HCT116 (cell line): ENCODE measurements at places on chromosomes 16 and 17. TPM values are rescaled to one million over a fixed set of nuclear protein-coding genes. Genes with fewer than 3 reads are reported as not detected.

The AOC2 gene
- 8.0 TPM for total RNA-seq

The PMP22 gene
- total RNA-seq, result 28.7 TPM

The PYDC1 gene
- total RNA-seq, result not detected

The WFDC1 gene
- total RNA-seq, result 0.42 TPM

The TM4SF5 gene
- total RNA-seq, result not detected

The HOXB5 gene
- 19.8 TPM for total RNA-seq

The CDK3 gene
- 7.1 TPM for total RNA-seq

DNA sequence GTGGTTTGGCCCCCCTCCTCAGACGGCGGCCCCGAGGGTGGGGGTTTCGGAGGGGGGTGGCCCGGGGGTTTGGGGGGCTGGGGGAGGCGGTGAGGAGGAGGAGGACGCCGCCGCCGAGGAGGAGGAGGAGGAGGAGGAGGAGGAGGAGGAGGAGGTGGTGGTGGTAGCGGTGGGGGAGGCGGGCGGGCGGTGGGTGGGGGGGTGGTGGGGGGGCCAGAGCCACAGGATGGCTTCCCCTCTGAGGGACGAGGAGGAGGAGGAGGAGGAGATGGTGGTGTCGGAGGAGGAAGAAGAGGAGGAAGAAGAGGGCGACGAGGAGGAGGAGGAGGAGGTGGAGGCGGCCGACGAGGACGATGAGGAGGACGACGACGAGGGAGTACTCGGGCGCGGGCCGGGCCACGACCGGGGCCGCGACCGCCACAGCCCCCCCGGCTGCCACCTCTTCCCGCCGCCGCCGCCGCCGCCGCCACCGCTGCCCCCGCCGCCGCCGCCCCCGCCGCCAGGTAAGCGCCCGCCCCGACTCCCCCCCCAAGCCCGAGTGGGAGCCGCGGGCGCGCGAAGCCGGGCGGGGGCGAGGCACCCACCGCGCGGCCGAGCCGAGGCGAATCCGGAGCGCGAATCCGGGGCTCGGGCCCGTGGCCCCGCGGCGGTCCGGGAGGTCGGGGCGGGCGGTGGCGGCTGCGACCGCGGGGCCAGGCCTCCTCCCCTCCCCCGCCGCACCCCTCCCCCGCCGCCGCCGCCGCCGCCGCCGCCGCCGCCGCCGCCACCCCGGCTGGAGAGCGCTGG, 3.8 kb upstream of the CHD3 start:
- H3K36me3 ChIP-seq, result peaks cover 2% of the 10 kb centered on the region; the same call in 1 of the 2 replicates
- peak overlapping the region; percentile 97; the same call in 1 of the 2 replicates for H3K27ac ChIP-seq
- no peak for DNase-seq
- peak overlapping the region; percentile 56 for H3K4me3 ChIP-seq

DNA sequence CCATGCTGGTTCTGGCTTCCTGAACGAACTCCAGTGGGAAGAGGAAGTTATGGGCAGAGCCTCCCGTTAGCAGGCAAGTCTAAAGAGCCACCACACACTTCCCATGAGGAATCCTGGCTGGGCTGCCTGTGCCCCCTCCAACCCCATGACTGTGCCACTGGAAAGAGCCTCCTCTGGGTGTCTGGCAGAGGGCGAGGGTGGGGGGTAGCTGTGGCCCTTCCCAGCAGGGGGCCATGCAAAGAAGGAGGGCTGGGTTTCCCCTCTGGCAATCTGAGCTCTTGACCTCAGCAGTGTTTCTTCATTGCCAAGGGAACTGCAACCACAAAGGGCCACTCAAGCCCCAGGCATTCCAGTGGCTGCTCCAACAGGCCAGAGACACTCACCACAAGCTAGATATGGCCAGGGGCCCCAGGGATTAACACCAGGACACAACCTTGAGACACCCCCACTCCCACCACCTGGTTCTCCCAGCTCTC, 1.7 kb upstream of the RRAD start:
- peak overlapping the region; percentile 22; the same call in 1 of the 2 replicates for H3K27ac ChIP-seq
- peaks cover 2% of the 10 kb centered on the region; the same call in 1 of the 2 replicates for H3K36me3 ChIP-seq
- DNase-seq, result no peak
- peaks cover 21% of the 10 kb centered on the region for H3K4me1 ChIP-seq

DNA sequence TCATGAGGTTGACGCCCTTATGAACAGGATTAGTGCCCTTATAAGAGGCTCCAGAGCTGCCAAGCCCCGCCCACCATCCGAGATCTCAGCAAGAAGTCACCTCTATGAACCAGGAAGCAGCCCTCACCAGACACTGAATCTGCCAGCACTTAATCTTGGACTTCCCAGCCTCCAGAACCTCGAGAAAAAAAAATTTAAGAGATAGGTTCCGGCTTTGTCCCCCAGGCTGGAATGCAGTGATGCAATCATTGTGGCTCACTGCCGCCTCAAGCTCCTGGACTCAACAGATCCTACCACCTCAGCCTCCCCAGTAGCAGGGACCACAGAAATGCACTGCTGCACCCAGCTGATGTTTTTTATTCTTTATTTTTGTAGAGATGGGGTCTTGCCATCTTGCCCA, 22.5 kb upstream of the ADCY9 start:
- no peak overlapping the region for H3K27ac ChIP-seq
- no peaks in the 10 kb centered on the region for H3K27me3 ChIP-seq
- H3K4me1 ChIP-seq, result peaks cover 27% of the 10 kb centered on the region
- no peaks in the 10 kb centered on the region for H3K36me3 ChIP-seq
- DNase-seq, result no peak

- peaks cover 26% of the 10 kb centered on the region for H3K4me1 ChIP-seq
- DNase-seq, result no peak
- H3K4me3 ChIP-seq, result no peak overlapping the region
- H3K27ac ChIP-seq, result no peak overlapping the region
These were observed 2.9 kb downstream of the CMC2 start for GRCh38 chr16:81003610-81004460.

DNA sequence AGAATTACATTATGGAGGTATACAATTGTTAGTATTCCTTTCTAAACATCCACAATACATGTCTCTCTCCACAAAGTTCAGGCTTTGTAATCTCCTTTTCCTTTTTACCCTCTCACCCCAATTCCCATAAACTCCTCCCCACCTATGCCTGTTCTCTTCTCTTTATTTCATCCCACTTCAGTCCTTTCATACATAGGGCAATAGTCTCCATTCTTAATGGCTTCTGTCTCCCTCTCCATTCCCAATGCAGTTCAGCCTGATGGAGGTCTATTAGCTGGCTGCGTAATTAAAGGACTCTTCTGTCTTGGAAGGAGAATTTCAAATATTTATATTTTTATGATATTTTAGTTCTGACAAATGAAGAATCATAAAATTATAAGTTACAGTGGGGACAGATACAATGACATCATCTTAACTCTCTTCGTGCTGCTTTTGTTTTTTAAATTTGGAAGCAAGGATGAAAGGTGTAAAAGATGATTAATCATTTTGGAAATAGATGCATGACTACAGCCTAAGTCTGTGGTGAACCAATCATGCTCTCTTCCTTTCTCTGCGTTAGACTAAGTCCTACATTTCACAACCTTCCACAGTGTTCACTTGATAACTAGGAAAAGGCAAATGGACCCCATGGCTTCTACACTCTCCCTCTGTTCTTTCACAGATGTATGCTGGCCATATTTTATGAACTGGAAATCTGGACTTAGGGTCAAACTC, 11.2 kb upstream of the FAM20A start:
- H3K27me3 ChIP-seq, result no peaks in the 10 kb centered on the region
- no peak for DNase-seq

GRCh38 chr17:13784434-13785095, 182.8 kb upstream of the HS3ST3A1 start:
- H3K4me3 ChIP-seq, result no peak overlapping the region
- H3K27ac ChIP-seq, result no peak overlapping the region
- DNase-seq, result no peak
- H3K36me3 ChIP-seq, result no peaks in the 10 kb centered on the region

GRCh38 chr17:75571885-75572215, 15.8 kb upstream of the MYO15B start:
- H3K36me3 ChIP-seq, result peaks cover 11% of the 10 kb centered on the region; the same call in 1 of the 2 replicates
- H3K4me1 ChIP-seq, result no peaks in the 10 kb centered on the region
- H3K27ac ChIP-seq, result no peak overlapping the region
- no peak overlapping the region for H3K4me3 ChIP-seq
- no peaks in the 10 kb centered on the region for H3K27me3 ChIP-seq
- DNase-seq, result no peak

- H3K4me3 ChIP-seq, result peak overlapping the region; percentile 71
- peaks cover 34% of the 10 kb centered on the region for H3K4me1 ChIP-seq
- H3K27me3 ChIP-seq, result no peaks in the 10 kb centered on the region
- H3K27ac ChIP-seq, result peak overlapping the region; percentile 92
These were observed 616 bp downstream of the SRSF2 start for GRCh38 chr17:76736349-76737081.

GRCh38 chr17:42667088-42667951, 8.2 kb downstream of the TUBG2 start:
- peaks cover 13% of the 10 kb centered on the region; the same call in 1 of the 2 replicates for H3K36me3 ChIP-seq
- 0 out of 2 replicates have a peak overlapping the region, but pooled peaks have one; percentile 18 for H3K4me3 ChIP-seq
- peak; percentile 87 for DNase-seq
- peaks cover 20% of the 10 kb centered on the region for H3K4me1 ChIP-seq
- no peaks in the 10 kb centered on the region for H3K27me3 ChIP-seq

DNA sequence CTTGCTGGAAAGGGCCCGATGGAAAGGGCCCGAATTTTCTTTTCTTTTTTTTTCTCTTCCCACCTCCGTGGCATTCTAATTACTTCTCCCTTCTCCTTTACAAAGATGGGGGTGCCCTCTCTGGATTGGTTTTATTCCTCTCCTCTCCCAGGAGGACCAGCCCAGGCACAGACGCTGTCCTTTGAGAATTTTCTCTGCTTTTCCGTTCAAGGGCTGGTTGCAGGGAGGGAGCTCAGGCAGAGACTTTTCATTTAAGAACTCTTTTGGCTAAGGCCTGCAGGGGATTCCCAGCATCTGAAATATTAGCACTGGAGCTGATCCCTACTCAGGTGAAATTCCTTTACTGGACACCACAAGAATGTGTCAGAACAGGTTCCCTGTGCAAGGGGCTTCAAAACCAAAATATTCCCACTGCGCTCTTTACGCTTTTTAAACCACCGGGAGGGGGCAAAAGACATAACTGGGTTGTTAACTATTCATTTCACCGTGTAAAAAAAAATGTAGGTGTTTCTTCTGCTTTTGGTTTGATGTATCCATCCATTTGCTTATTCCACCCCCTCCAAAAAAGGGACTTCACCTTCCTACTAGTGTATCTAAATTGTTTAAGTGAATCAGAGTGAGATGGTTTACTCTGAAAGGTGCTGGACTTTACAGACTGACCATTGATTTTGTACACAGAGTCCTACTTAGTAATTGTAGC, 1.4 kb downstream of the NFAT5 start:
- no peak for DNase-seq
- H3K36me3 ChIP-seq, result peaks cover 35% of the 10 kb centered on the region
- peak overlapping the region; percentile 99 for H3K27ac ChIP-seq
- no peaks in the 10 kb centered on the region for H3K27me3 ChIP-seq

GRCh38 chr17:37546302-37546701, 56.6 kb downstream of the DUSP14 start:
- no peak overlapping the region for H3K4me3 ChIP-seq
- no peak for DNase-seq
- H3K4me1 ChIP-seq, result no peaks in the 10 kb centered on the region
- H3K27me3 ChIP-seq, result no peaks in the 10 kb centered on the region
- no peak overlapping the region for H3K27ac ChIP-seq

GRCh38 chr17:42180922-42181850, at the start of gene KCNH4:
Gene KCNH4, minus strand, starts transcription at chr17:42181142. Its CDS starts 197 bp downstream, at chr17:42180945.
- H3K36me3 ChIP-seq, result no peaks in the 10 kb centered on the region
- H3K4me1 ChIP-seq, result peaks cover 27% of the 10 kb centered on the region
- no peak within 1 kb of the TSS for H3K4me3 ChIP-seq
- no peak within 1 kb of the TSS for H3K27ac ChIP-seq
- H3K27me3 ChIP-seq, result no peaks in the 10 kb centered on the region

DNA sequence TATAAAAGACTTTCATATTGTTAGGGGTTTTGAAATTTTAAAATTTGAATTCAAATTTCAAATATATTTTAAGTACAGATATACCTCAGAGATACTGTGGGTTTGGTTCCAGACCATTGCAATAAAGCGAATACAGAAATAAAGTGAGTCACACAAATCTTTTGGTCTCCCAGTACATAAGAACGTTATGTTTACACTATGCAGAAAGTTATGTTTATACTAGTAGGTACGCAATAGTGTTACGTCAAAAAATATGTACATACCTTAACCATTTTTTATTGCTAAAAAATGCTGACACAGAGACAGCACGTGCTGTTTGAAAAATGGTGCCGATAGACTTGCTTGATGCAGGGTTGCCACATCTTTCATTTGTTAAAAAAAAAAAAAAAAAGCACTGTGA, 19.7 kb downstream of the NUP88 start:
- DNase-seq, result no peak
- no peak overlapping the region for H3K27ac ChIP-seq
- H3K27me3 ChIP-seq, result no peaks in the 10 kb centered on the region
- no peak overlapping the region for H3K4me3 ChIP-seq
- H3K4me1 ChIP-seq, result no peaks in the 10 kb centered on the region

GRCh38 chr16:14148569-14148968, 77.5 kb downstream of the MRTFB start:
- no peak overlapping the region for H3K4me3 ChIP-seq
- H3K4me1 ChIP-seq, result no peaks in the 10 kb centered on the region
- H3K36me3 ChIP-seq, result no peaks in the 10 kb centered on the region

DNA sequence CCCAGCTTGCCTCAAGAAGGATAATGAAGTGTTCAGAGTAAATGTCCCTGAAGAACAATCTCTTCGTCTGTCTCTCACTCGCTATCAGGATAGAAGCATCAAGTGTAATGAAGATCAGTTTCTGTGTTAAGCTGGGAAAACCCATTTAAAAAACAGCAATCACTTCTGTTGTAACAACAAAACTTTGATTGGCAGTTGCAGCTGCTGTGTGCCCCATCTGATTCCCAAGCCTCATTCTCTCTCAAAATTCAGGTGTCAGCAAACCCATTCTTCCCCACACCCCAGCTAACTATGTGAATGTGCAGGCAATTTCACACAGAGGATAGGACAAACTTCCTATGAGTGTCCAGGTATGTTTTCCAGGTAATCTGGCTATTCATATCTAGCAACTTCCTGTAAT, 2.4 kb upstream of the HNF1B start:
- no peak for DNase-seq
- no peak overlapping the region for H3K27ac ChIP-seq

- H3K36me3 ChIP-seq, result peaks cover 30% of the 10 kb centered on the region
- no peak overlapping the region for H3K27ac ChIP-seq
These were observed 7.9 kb downstream of the ENGASE start for GRCh38 chr17:79082311-79083190.

DNA sequence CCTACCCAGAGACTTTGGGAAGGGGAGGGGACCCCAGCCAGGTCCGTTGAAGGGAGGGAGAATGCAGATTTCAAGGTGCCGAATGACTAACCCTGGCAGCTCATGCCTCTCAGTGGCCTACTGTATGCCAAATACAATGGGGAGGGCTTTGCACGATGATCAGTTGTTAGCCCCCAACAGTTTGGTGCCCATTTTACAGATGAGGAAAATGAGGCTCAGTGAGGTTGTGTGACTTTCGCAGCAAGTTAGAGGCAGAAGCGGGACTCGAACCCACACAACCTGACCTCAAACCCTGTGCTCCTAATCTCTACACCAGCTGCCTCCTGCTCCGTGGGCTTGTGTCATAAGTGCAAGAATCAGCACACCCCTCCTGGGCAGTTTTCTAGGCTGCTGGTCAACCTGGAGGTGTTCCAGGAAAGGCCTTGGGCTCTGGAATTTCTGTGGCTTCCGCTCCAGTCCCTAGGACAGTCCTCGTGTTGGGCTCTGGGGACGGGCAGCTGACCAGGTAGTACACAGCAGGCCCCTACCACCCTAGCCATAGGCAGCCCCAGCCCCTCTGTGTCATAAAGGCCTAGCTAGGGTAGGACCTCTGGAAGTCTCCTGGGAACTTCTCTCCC, 11.9 kb upstream of the NAGPA start:
- H3K27ac ChIP-seq, result no peak overlapping the region
- no peaks in the 10 kb centered on the region for H3K36me3 ChIP-seq
- H3K4me3 ChIP-seq, result no peak overlapping the region
- peaks cover 15% of the 10 kb centered on the region for H3K4me1 ChIP-seq
- H3K27me3 ChIP-seq, result peaks cover 3% of the 10 kb centered on the region; the same call in 1 of the 2 replicates

- H3K4me3 ChIP-seq, result no peak overlapping the region
- H3K36me3 ChIP-seq, result no peaks in the 10 kb centered on the region
- H3K4me1 ChIP-seq, result no peaks in the 10 kb centered on the region; the same call in 1 of the 2 replicates
- no peak overlapping the region for H3K27ac ChIP-seq
- no peak for DNase-seq
These were observed 141.6 kb downstream of the RGS9 start for GRCh38 chr17:65278820-65279184.
